ENCODE measurements at places on chromosomes 1 and 21. TPM values are rescaled to one million over a fixed set of nuclear protein-coding genes. Genes with fewer than 3 reads are reported as not detected.

GRCh38 chr1:200107004-200107470 lies 79.5 kb downstream of the NR5A2 start:
- DNase-seq: no peak

GRCh38 chr1:39337067-39337466 lies 132.6 kb downstream of the MACF1 start:
- no peak for DNase-seq

DNA sequence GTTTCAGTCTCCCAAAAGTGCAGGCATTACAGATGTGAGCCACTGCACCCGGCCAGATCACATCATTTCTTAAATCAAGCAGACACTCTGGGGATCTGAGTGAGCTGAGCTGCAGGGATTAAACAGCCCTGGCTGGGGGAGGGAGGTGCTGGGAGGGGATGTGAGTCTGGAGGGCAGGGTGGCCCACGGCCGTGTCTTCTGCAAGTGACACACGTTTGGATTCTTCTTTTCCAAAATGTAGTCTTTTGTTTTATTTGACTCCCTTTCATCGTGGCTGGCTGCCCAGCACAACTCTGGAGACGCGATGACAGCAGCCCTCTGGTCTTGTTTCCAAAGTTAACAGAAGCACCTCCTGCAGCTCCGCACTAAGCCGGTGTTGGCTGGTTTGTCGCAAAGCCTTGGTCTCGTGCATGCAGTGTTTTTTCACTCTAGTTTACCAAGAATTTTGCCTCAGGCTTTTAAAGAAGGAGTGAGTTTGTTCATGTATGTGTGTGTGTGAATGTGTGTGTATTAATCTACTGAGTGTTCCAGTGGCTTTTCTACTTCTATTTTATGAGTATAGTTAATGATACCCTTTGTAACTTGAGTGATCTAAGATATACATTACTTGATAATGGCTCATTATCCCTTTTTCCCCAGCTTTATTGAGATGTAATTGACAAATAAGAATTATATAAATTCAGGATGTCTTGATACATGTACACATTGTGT lies 2.8 kb upstream of the KRTAP10-5 start:
- no peak for DNase-seq

DNA sequence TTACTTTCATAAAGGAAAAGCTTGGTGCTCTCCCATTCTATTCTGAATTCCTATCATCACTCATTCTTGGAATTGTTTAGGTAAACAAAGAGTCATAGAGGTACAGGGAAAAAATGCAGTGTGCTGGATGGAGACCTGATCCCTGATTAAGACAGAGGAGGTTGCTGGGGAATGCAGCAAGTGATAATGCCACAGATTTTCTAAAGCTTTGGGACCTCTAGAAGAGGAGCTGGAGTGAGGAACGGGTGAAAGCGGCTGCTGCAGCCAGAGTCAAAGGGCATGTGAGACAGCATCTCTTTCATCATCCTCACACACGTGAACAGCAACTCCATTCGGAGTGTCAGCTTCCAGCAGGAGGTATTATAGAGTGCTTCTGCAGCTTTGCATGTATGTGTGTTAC lies 54.9 kb upstream of the DIPK1A start:
- no peak for DNase-seq

GRCh38 chr1:95021119-95021518 lies 51.6 kb downstream of the ALG14 start:
- no peak for DNase-seq

- no peak for DNase-seq
These were observed 4.0 kb upstream of the NKAIN1 start for GRCh38 chr1:31243501-31244286.

- DNase-seq: no peak
These were observed 571.6 kb downstream of the MATN1 start for GRCh38 chr1:30151826-30152225.

DNA sequence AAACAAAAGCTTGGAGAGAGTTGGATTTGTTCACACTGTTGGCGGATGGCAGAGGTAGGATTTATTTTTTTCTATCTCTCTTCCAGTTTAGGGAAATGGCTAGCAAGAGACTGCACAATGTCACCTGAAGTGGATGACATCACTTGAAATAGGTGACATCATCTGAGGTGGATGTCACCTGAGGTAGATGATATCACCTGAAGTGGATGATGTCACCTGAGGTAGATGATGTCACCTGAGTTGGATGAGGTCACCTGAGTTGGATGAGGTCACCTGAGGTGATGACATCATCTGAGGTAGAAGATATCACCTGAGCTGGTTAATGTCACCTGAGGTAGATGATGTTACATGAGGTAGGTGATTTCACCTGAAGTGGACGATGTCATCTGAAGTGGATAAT lies 413.4 kb downstream of the DSCAM start:
- no peak for DNase-seq

- DNase-seq: peak; percentile 54
These were observed 9.6 kb downstream of the COL18A1 start for GRCh38 chr21:45414396-45415187.

- no peak for DNase-seq
These were observed 474.5 kb downstream of the DSCAM start for GRCh38 chr21:40372506-40372905.

- peak; percentile 63 for DNase-seq
These were observed 79.7 kb downstream of the SYT2 start for GRCh38 chr1:202630541-202630940.

DNA sequence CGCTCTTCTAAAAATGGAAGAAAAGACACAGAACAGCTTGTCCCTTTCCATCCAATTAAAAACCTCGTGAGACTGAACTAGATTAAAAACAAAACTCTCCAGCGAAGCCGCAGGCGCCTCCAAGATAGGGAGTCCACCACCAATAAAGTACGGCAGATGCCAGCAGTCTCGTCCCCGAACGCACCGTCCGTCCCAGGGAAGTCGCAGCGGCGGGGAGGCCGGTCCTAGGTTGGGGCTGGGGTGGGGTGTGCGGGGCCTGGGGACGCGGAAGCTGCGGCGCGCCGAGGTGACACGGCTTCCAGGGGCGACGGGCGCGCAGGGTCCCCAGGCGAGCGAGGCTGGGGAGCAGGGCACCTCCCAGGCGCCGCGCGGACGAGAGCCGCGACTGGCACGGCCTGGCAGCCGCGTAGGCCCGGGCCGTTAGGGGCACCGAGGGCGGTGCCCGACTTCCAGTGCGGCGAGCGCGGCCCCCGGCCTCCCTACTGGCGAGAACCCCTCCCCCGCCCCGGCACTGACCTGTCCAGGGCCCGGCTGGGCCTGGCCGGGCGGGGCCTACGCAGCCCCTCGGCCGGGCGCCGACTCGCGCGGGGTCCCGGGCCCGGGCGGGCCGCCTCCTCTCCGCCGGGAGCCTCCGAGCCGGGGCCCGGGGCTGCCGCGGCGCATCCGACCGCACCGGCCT lies 28.3 kb upstream of the A3GALT2 start:
- peak; percentile 93 for DNase-seq

DNA sequence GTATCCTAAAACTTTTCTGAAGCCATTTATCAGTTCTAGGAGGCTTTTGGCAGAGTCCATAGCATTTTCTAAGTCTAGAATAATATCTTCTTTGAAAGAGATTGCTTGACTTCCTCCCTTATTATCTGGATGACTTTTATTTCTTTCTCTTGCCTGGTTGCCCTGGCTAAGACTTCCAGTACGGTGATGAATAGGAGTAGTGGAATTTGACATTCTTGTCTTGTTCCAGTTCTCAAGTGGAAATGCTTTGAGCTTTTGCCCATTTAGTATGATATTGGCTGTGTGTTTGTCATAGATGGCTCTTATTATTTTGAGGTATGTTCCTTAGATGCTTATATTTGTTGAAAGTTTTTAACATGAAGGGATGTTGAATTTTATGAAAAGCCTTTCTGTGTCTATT lies 1647.9 kb downstream of the PLA2G4A start:
- DNase-seq: no peak

DNA sequence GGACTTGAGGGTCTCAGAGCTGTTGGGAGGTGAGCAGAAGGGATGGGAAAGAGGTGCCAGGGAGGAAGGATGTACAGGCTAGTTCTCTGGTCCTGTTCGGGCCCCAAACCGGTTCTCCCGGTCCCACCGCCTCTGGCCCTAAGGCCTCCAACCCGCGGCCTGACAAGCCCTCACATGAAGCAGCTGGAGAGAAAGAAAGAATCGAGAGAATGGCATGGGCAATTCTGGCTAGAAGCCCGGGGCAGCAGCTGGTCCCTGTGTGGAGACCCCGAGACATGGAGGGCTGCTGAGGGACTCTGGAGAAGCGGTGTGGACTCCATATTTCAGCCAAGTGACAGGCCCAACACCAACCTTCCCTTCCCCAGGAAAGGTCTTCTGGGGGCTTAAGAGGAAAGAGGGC lies 730 bp downstream of the CDC42SE1 start:
- DNase-seq: peak; percentile 81

GRCh38 chr1:8873001-8873400 lies 5.5 kb downstream of the ENO1 start:
- DNase-seq: no peak

- DNase-seq: no peak
These were observed 6.3 kb downstream of the PRCC start for GRCh38 chr1:156773607-156774006.

DNA sequence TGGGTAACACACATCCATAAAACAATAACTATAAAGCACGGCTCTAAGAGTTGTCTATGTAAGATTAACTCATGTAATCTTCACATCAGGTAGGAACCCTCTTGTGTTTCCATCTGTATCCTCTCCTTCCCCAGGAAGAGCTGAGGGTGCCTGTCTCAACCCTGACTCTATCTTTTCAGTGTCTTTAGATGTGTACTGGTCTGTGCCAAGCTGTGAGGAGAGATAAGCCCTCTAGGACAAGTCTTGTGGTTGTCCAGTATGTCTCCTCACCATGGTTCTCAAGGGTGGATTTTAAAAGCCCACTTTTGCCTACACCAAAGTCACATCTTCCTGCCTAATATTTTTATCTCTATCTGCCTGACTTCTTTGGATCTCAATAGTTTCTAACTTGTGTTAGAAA lies 300.1 kb downstream of the KCNT2 start:
- DNase-seq: no peak

DNA sequence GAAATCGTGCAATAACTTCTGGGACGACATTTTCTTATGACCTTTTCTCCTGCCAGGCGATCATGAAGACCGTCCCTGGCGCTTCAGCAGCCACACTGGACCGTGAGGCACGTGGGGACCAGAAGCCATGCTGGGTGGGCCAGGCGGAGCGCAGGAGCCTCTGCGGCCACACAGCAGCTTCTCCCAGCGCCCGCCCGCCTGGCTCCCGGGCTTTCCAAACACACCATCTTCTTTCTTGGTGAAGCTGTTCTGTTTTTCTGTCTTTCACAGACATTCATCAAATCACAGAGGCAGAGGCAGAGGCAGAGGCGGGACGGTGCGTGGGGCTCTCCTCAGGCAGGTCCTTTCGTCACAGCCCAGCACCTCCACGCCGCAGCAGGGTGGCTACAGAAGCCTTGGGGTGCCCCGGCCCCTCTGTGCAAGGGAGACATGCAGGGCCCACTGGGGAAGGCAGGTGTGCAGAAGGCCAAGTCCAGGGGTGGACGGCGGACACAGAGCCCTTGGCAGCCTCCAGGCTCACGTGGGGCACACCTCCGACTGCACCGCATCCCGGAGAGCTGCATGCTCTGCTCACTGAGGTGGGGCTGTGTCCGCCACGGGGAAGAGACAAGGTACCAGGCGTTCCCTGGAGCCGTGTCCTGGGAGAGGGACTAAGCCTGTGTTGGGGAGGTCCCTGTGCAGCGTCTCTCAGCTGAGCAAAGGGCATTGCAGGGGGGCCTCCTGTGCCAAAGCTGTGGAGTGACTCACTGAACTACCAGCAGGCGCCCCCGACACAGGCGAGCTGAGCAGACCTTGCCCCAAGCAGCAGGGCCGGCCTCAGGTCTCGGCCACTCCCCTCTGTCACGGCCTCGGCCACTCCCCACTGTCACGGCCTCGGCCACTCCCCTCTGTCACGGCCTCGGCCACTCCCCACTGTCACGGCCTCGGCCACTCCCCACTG lies 2.6 kb upstream of the TMEM240 start:
- no peak for DNase-seq

DNA sequence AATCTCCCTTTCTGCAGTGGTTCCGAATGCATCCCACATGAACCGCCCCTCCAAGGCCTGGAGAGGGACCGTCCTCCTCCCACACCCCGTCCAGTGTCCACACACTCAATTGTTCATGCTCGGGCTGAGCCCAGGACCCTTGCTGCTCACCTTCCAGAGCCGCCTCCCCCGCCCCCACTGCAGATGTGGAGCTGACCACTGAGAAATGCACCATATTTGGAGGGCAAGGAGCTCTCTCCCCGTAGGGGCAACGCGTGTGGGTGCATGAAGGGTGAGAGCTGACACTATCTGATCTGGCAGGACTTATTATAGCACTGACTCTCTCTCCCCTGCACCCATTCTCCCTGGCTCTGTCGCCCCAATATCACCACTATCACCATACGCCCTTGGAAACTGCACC lies 4.0 kb upstream of the S100A3 start:
- no peak for DNase-seq

- no peak for DNase-seq
These were observed 194.4 kb upstream of the TMEM51 start for GRCh38 chr1:14959059-14959694.

- no peak for DNase-seq
These were observed 192.0 kb upstream of the JUN start for GRCh38 chr1:58975888-58976287.

GRCh38 chr1:192461684-192462083 lies 113.9 kb upstream of the RGS1 start:
- no peak for DNase-seq

GRCh38 chr21:36297938-36298572 lies 21.9 kb upstream of the MORC3 start:
- peak; percentile 85 for DNase-seq

DNA sequence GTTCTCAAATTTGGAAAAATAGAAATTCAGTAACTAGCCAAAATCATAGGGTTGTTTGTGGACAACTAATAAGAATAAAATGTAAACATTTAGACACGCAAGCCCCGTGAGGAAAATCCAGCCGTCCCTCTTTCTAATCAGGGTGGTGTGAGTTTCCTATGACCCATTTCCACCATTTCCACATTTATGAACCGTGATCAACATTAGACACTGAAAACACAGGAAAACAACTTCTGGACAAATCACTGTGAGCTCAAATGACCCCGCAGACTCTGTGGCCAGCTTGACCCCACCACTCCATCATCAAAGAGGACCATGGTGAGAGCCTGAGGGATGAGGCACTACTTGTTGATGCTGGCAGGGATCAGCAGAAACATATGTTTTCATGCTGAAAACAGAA lies 101.0 kb downstream of the SIM2 start:
- no peak for DNase-seq

Gene A3GALT2
- not detected for polyA plus RNA-seq

Gene ZFYVE9
- polyA plus RNA-seq: 0.72 TPM

Gene RIMKLA
- polyA plus RNA-seq: 0.07 TPM

Gene PSMA5
- polyA plus RNA-seq: 35.8 TPM

Gene ETV3L
- polyA plus RNA-seq: not detected

Gene RWDD3
- 36.1 TPM for polyA plus RNA-seq

Gene BCAN
- polyA plus RNA-seq: 0.10 TPM

Gene P3H1
- 47.3 TPM for polyA plus RNA-seq

Gene PIGR
- 0.13 TPM for polyA plus RNA-seq

Gene RCSD1
- polyA plus RNA-seq: 103 TPM

Gene SLAMF8
- 12.9 TPM for polyA plus RNA-seq

Gene PLA2G2C
- polyA plus RNA-seq: not detected

Gene COP1
- 52.8 TPM for polyA plus RNA-seq

Gene SERTAD4
- 0.09 TPM for polyA plus RNA-seq

Gene KIF14
- 0.29 TPM for polyA plus RNA-seq

Gene HAO2
- polyA plus RNA-seq: not detected

Gene PSMD4
- polyA plus RNA-seq: 149 TPM

Gene S100A14
- 1.2 TPM for polyA plus RNA-seq
